ENCODE measurements at places on chromosomes 13 and 19.

DNA sequence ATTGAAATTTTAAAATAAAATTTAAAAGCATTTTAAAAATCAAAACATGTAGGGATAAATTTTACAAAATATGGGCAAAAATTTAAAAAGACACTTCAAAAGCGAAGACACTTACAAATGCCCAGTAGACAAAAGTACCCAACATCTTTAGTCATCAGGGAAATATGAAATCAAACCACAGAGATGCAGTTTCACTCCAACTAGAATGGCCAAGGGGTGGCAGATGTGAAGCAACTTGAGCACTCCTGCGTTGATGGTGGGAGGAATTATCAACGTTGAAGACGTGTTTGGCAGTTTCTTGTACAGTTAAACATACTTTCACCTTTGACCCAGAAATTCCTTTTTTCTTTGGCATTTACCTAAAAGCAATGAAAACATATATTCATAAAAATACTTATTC is 518.0 kb upstream of the SGCG start:
- ATAC-seq, result no peak

DNA sequence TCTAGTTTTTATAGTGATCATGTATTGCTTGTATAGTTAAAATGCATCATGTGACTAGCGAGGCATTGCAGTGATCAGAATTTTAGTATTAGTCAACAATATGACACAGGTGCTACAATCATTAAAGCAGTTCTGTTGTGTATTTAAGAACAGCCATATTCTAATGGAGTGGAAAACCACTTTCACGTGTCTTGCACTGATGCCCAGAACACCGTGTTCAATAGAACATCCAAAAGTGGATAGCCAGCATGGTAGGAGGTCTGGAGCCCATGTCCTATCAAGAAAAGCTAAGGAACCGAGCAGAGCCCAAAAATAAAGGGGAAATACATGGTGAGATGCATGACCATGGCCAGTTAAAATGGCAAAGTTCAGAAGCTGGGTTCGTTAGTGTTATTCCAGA is 55.1 kb downstream of the FGF14 start:
- no peak for ATAC-seq

GRCh38 chr13:83024955-83025594 is 857.2 kb downstream of the SLITRK1 start:
- no peak for ATAC-seq

GRCh38 chr19:29680447-29680846 is 15.2 kb downstream of the PLEKHF1 start:
- peak; percentile 95 for ATAC-seq

DNA sequence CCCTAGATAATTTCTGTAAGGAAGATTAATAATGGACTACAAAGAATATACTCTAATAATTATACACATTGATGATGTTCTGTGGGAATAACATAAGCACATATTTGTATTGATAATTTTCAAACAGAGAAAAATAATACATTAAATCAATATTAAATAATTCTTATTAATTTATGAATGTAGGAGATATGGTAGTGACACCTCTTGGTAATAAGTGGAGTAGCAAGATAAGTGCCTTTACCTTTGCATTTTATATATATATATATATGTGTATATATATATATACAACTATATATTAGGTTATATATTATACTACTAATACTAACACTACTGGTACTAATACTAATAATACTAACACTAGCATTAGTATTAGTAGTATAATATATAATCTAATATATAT is 905.8 kb downstream of the SLITRK1 start:
- no peak for ATAC-seq

Data from activated CD4-positive, CD25-positive, alpha-beta regulatory T cell treated with anti-CD3 and anti-CD28 coated beads, Interleukin-2, amount 50 U/mL, for 24 hours (primary cell).